ENCODE measurements at places on chromosomes 5 and 9.
A peak's percentile ranks its signal among the peaks of the same experiment; 100 is the strongest.

GRCh38 chr9:135500071-135500524, 384 bp upstream of the MRPS2 start:
- peaks cover 40% of the 10 kb centered on the region for H3K36me3 ChIP-seq
- peaks cover 5% of the 10 kb centered on the region for H3K4me1 ChIP-seq
- peak overlapping the region; percentile 84 for H3K4me3 ChIP-seq

DNA sequence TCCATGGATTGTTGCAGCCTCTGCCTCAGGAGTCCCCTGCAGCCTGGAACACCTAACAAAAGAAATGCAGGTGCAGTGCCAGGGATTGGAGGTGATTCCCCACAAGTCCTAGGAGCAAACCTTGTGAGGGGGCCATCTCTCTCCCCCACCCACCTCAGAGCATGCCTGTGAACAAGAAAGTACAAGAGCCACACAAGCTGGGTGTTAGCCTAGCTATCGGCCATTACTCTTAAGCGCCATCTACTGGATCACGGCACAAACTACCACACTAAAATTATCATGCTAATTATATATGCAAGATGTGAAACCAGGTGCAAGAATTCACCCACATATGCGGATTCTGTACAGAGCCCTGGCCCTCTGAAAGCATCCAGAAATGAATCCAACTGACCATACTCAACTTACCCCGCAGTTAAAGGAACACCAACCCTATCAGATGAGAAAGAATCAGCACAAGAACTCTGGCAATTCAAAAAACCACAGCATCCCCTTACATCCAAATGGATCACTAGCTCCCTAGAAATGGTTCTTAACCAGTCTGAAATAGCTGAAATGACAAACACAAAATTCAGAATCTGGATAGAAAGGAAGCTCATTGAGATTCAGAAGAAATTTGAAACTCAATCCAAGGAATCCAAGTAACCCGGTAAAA, 16.5 kb upstream of the PRSS3 start:
- no peaks in the 10 kb centered on the region for H3K4me1 ChIP-seq
- no peaks in the 10 kb centered on the region for H3K36me3 ChIP-seq
- no peak overlapping the region for H3K4me3 ChIP-seq
- peak; percentile 51 for DNase-seq
- H3K27me3 ChIP-seq = no peaks in the 10 kb centered on the region

DNA sequence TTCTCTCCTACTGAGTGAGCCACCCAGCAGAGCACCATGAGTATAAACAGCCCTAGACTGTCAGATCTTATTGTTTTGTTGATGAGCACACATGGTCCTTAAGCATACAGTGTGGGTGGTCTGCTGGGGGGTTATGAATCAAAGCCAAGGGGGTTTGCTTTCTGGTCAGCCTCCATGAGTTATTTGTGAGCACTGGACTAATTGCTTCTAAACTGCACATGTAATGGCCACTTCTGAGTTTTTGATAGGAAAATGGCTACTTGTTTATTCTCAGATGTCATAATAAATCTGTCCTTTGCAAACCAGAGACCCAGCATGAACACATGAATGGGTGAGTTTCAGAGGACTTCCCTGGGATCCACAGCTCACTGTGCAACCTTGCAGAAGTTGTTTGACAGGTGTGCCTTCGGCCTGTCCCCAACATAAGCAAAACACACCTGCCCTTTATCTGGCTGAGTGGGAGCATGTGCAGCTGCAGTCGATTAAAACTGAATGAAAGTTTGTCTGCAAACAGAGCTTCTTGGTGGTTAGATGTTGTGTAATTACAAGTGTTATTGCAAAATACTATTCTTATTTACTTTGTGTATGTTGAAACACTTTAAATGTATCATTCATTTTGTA, 35.9 kb downstream of the MAMDC2 start:
- H3K4me3 ChIP-seq = no peak overlapping the region
- no peaks in the 10 kb centered on the region for H3K4me1 ChIP-seq
- no peaks in the 10 kb centered on the region for H3K27me3 ChIP-seq
- no peak for DNase-seq
- no peaks in the 10 kb centered on the region for H3K36me3 ChIP-seq

DNA sequence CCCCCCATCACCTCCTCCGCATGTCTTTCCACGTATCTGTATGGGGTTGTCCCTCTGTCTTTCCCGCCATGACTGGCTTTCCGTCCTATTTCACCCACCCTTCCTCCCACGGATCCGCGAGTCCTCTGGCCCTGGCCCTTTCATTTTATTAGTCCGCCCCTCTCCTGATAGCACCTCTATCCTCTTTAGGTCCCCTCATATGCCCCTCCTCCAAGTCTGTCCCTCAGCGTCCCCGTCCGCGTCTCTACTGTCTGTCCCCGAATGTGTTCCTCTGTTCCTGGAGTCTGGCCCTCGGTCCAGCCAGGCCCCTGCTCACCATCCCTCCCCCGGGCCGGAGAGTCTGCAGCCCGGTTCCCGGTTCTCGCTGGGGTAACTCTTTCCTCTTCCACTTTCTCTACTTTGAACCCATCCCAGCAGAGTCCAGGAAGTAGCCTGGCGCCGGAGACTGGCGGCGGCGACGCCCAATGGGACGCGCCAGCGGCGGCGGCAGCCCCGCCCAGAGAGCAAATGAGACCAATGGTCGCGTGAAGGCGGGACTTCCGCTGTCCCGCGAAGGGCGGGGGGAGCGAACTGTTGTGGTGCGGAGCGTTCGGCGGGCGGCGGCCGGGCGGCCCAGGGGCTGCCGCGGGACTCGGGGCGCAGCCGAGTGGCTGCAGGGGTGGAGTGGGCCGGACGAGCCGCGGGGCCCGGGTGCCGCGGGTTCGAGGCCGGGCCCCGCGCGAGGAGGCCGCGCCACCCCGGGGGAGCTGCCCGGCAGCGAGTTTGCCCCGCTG, at the start of gene SAP30L:
SAP30L (plus strand) TSS at position 576 of the 773 bp plus-strand sequence. CDS start 608 bp downstream, outside the sequence.
- peak; percentile 94 for DNase-seq
- H3K27ac ChIP-seq = peak within 1 kb of the TSS; percentile 56
- peaks cover 11% of the 10 kb centered on the region for H3K4me1 ChIP-seq
- H3K27me3 ChIP-seq = no peaks in the 10 kb centered on the region
- H3K4me3 ChIP-seq = peak within 1 kb of the TSS; percentile 74

- H3K36me3 ChIP-seq = no peaks in the 10 kb centered on the region
- H3K27ac ChIP-seq = no peak overlapping the region
- DNase-seq = no peak
- peaks cover 3% of the 10 kb centered on the region for H3K4me1 ChIP-seq
These were observed 186.8 kb upstream of the SLC27A6 start for GRCh38 chr5:128778474-128778873.

- no peaks in the 10 kb centered on the region for H3K4me1 ChIP-seq
- H3K4me3 ChIP-seq = no peak overlapping the region
- H3K27me3 ChIP-seq = no peaks in the 10 kb centered on the region
- H3K36me3 ChIP-seq = no peaks in the 10 kb centered on the region
- no peak overlapping the region for H3K27ac ChIP-seq
These were observed 426.2 kb upstream of the PTPRD start for GRCh38 chr9:11039006-11039405.

- H3K36me3 ChIP-seq = no peaks in the 10 kb centered on the region
- H3K27ac ChIP-seq = no peak overlapping the region
- DNase-seq = no peak
- peak overlapping the region; percentile 73 for H3K4me3 ChIP-seq
- no peaks in the 10 kb centered on the region for H3K27me3 ChIP-seq
These were observed 1.6 kb downstream of the NINJ1 start for GRCh38 chr9:93132287-93132927.

DNA sequence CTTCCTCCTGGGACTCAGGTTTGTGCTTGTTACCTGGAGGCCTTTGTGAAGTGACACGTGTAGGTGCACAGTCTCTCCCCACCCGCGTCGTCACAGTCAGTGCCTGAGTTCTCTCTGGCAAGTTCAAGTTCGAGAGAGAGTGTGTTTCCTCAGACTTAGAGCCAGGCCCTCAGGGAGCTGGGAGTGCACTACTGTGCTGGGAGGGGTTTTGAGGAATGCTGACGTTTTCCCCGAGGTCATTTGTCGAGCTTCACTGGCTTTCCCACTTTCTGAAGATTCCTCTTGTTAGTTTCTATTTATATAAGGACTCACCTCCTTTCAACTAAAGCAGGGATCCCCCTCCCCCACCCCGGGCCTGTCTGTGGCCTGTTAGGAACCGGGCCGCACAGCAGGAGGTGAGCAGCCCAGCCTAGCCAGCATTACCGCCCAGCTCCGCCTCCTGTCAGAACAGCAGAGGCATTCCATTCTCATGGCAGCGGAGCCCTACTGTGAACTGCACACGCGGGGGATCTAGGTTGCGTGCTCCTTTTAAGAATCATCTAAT, 209.2 kb downstream of the DIRAS2 start:
- peak overlapping the region; percentile 43 for H3K4me3 ChIP-seq
- H3K27ac ChIP-seq = no peak overlapping the region
- H3K4me1 ChIP-seq = peaks cover 11% of the 10 kb centered on the region
- H3K27me3 ChIP-seq = no peaks in the 10 kb centered on the region
- no peaks in the 10 kb centered on the region for H3K36me3 ChIP-seq
- peak; percentile 79 for DNase-seq

DNA sequence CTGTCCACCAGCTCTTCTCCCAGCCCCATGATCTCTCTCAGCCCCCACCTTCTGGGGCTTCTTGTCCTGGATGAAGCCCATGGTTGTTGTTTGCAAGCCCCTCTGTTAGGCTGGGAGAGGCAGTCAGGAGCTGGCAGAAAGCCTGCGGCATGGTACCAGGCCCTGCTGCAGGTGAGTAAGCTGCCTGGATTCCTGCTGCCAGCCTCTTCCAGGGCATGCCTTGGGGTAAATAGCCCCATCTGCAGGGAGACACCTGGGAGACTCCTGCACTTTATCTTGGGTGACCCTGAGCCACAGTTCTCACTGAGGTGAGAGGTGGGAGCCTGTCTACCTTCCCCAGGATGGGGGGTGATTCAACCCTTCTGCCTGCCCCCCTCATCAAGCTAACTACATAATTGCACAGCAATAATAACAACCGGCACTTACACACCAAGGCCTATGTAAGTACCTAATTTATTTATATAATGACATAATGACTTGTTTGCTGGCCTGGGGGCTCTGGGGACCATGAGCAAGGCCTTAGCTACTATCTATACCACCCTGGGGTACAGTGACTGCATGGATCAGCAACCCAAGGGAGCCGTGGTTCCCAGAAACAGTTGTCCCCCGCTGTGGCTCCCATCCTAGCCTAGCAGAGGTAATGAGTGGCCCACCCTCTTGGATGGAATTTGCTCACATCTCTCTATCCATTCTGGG, 116.0 kb downstream of the PSD2 start:
- DNase-seq = no peak
- H3K36me3 ChIP-seq = no peaks in the 10 kb centered on the region
- H3K27ac ChIP-seq = no peak overlapping the region

DNA sequence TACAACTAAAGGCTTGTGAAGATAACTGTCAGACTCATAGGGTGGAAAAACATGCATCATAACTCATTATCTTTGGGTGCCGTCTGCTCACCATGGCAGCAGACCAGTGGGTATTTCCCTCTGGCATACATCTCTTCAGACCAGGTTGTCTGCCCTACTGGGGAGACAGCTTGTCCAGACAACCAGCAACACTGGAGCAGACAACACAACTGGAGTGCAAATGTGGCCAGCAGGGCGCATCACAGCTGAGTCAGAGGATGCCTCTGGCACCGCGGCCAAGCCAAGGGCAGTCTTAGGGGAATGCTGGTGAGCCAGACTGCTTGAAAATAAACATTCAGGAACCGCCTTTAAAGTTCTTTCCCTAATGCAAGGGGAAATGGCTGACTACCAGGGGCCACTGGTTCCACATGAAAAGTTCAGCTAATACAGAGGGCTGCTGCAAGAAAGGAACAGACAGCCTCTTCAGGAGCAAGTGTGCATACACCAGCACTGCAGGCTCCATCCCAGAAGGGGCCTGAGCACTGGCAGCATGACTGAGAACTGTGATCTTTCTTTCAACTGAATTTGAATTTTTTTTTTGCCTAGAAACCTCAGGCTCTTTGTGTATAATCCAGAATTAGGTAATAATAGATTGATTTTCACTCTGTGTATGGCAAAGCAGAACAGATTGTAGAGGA, 77.3 kb downstream of the MAMDC2 start:
- no peak overlapping the region for H3K4me3 ChIP-seq
- DNase-seq = no peak
- no peaks in the 10 kb centered on the region for H3K4me1 ChIP-seq
- H3K27me3 ChIP-seq = no peaks in the 10 kb centered on the region
- H3K36me3 ChIP-seq = no peaks in the 10 kb centered on the region
- H3K27ac ChIP-seq = no peak overlapping the region

- no peak for DNase-seq
- no peak overlapping the region for H3K4me3 ChIP-seq
- H3K27me3 ChIP-seq = no peaks in the 10 kb centered on the region
- peaks cover 50% of the 10 kb centered on the region for H3K4me1 ChIP-seq
These were observed 2.9 kb downstream of the AK1 start for GRCh38 chr9:127874301-127875221.

GRCh38 chr9:127875306-127875966, 2.0 kb downstream of the AK1 start:
- no peak for DNase-seq
- H3K4me1 ChIP-seq = peaks cover 48% of the 10 kb centered on the region
- no peak overlapping the region for H3K4me3 ChIP-seq
- no peaks in the 10 kb centered on the region for H3K36me3 ChIP-seq
- H3K27me3 ChIP-seq = no peaks in the 10 kb centered on the region

DNA sequence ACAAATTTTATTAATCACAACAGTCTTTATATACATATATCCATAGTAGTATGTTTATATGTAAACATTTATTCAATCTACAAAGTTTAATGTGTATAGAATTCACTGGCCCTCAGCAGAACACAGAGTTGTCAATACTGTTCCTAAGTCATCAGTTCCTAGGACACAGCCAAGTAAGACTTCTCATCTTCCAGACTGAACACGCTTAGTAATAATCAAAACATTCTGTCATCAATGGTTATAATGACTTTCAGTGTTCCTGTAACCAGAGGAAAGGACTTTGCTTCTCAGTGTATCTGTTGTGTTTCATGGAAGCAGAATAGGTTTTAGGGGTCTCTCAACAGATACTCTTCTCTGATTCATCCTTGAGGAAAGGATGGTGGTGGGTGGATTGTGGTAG, 82.2 kb downstream of the SMIM23 start:
- no peak overlapping the region for H3K27ac ChIP-seq
- DNase-seq = no peak
- H3K4me3 ChIP-seq = no peak overlapping the region
- peaks cover 14% of the 10 kb centered on the region for H3K36me3 ChIP-seq
- H3K4me1 ChIP-seq = peaks cover 2% of the 10 kb centered on the region
- H3K27me3 ChIP-seq = no peaks in the 10 kb centered on the region

- no peak overlapping the region for H3K27ac ChIP-seq
- peaks cover 6% of the 10 kb centered on the region for H3K4me1 ChIP-seq
- no peak for DNase-seq
- H3K27me3 ChIP-seq = no peaks in the 10 kb centered on the region
- no peak overlapping the region for H3K4me3 ChIP-seq
These were observed 67.2 kb upstream of the CD180 start for GRCh38 chr5:67263656-67264408.

- no peaks in the 10 kb centered on the region for H3K27me3 ChIP-seq
- no peak for DNase-seq
- no peak overlapping the region for H3K4me3 ChIP-seq
These were observed 222.0 kb upstream of the KLF4 start for GRCh38 chr9:107711542-107711941.
